ENCODE measurements at places on chromosomes 7 and 10.

DNA sequence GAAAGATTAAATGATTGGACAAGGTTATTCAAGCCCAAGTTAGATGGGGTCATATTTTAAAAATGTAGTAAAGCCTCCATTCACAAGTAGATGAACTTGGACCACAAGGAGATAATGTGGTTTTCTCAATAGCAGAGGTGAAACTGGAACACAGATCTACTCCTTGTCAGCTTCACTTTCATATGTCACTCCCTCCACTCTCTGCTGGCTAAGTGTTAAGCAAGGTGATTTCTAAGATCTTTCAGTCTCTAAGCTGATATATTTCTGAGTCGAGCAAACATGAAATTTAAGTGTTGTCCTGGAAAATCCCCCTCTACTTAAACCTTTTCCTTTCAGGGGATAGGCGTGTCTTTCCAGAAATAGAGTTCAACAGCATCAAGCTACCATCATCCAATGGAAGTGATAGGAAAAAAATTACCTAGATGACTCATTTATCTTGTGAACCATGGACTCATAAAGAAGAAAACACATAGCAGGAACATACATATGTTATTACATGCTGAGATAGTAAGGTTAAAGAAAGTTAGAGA lies 275.0 kb downstream of the PTEN start:
- DNase-seq, result no peak

GRCh38 chr10:114471906-114472876 lies 67.9 kb upstream of the AFAP1L2 start:
- DNase-seq, result no peak

DNA sequence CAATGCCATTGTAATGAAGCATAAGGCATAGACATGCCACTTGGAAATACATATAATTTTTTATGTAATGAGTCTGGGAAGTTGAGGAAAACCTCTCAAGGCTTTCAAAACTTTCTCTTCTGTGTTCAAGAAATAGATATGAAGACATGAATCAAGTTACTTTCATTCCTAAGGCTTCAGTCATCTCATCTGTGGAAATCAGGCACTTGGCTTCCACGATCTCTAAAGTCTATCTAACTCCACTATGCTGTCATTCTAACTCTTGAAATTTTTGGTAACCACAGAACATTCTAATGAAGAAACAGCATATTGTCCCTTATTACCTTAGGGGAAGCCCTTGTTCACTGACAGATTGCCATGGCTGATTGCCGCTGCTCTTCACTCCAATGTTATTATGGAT lies 242.6 kb downstream of the CNTNAP2 start:
- no peak for DNase-seq

GRCh38 chr7:90626013-90626412 lies 29.9 kb downstream of the CDK14 start:
- DNase-seq, result no peak

DNA sequence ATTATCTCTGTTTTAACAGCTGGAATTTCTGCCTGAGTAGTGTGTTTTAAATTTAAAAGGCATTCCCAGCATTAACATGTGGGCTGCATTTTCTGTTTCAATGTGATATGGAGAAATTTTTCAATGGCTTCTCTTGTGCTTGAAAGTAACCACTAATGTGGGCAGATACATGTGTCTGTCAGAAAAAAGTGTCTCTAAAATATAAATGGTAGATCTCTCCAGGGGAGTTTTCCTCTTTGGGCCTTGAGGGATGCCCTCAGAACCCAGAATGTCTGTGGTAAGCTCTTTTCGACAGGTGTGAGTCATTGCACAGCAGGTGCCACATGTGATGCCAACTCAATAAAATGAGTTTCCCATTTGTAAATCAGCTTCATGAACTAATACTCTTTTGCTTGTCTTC lies 221.1 kb downstream of the SEMA3E start:
- no peak for DNase-seq

DNA sequence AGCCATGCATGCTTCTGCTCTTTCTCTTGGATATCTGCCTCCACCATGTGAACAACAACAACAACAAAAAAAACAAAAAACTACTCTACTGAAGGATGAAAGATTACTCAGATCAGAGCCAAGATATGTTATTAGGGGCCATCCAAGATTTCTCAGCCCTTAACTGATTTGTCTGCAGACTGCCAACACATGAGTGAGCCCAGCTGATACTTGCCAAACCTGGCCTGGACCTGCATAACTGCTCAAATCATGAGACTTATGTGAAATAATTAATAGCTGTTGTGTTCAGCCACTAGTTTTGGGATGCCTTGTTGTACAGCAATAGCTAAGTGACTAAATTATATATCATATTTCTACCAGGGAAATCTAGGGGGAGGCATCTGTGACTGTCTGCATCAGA lies 334.5 kb upstream of the SORCS1 start:
- DNase-seq, result no peak

GRCh38 chr10:131710142-131710861 lies 190.5 kb upstream of the PPP2R2D start:
- DNase-seq, result no peak

DNA sequence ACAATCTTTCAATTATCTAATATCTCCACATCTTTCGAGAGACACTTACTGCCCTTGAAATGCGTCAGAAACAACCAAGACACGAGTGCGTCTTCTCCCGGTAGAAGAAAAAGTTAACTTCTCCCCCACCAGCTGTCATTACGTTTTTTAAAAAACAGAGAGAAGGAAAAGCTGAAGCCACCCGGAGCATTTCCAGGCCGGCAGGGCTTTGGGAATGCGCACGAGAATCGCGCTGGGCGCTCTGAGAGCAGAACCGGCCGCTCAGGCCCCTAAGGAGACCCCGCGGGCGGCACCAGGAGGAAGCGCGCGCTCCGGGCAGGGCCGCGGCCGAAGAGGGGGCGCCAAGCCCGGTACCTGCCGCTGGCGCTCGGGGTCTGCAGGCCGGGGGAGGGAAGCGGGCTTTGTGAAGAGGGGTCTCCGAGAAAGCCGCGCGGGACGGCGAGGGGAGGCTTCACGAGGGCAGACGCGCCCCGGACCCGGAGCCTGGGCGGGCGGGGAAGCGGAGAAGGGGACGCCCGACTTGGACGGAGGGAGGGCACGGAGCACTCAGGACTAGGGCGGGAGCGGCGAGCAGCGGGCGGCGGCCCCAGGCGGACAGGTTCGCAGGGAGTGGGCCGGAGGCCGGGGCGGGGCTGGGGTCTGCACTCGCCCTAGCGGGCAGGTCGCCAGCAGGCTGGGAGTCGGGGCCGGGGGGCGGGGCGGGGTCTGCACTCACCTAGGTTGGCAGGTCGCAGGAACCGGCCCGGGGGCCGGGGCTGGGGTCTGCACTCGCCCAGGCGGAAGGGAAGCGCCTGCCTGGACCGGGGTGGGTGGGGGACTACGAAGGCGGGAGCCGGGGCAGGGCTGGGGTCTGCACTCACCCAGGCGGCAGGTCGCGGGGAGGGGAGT lies 932 bp downstream of the ESYT2 start:
- no peak for DNase-seq

DNA sequence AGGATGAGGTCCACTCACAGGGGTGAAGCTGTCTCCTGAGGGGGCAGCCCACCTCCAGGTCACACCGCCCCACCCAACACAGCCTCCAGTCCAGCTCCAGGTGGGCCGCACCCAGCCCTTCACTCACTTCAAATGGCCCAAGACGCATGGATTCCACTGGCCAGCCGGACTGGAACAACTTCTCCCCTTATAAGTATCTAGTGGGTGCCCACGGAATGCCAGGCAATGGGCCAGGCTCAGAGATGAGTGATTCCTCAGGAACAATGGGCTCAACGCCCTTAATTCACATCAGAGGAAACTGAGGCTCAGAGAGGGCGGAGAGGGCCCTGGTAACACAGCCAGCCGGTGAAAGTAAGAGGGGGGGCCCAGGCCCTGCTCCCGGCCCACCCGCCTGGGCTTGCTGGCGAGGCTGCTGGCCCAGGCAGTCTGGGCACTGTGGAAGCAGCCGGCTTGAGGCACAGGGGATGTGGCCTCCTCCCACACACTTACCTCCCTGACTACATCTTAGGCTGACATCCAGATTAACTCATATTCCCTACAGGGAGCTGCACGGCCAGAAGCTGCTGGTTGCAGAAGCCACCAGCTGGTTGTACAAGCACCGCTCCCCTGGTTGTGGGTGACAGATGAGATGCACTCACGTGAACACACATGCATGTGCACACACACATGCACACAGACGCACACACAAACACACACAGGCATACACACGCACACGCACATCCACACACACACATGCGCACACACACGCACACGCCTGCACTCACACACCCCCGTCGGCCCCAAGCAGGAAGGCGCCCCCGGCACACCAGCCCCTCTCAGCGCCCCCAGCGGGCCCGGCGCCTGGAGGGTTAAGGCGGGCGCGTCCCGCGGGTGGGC lies 1.0 kb upstream of the FAM20C start:
- DNase-seq, result no peak

- DNase-seq, result no peak
Observed at GRCh38 chr7:101868191-101868950, 50.9 kb downstream of the CUX1 start.
